Activated CD4-positive, alpha-beta T cell treated with anti-CD3 and anti-CD28 coated beads for 24 hours (primary cell): ENCODE measurements at places on chromosomes 1 and 21.

GRCh38 chr1:225422795-225423517 is 4.9 kb downstream of the LBR start:
- DNase-seq, result no peak

DNA sequence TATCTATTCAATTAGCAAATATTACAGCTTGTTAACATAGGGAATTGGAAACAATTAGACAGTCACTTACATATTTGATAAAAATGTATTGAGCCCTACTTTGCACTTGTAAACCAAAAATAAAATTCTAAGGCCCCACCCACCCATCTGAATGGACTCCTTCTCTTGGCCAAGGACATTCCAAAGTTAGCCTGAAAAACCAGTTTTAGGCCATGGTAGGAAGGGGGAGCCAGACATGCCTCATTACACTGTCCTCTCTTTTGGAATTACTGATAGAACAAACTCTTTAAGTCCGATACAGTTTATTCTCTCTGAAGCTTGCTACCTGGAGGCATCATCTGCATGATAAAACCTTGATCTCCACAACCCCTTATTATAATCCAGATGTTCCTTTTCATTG is 28.0 kb upstream of the TSPAN2 start:
- DNase-seq, result no peak

- DNase-seq, result no peak
Measured at GRCh38 chr1:23559985-23560741, 862 bp upstream of the ID3 start.

GRCh38 chr21:17784180-17784598 is 35.0 kb downstream of the C21orf91 start:
- no peak for DNase-seq

GRCh38 chr1:111217183-111217910 is 10.2 kb upstream of the CHI3L2 start:
- no peak for DNase-seq

DNA sequence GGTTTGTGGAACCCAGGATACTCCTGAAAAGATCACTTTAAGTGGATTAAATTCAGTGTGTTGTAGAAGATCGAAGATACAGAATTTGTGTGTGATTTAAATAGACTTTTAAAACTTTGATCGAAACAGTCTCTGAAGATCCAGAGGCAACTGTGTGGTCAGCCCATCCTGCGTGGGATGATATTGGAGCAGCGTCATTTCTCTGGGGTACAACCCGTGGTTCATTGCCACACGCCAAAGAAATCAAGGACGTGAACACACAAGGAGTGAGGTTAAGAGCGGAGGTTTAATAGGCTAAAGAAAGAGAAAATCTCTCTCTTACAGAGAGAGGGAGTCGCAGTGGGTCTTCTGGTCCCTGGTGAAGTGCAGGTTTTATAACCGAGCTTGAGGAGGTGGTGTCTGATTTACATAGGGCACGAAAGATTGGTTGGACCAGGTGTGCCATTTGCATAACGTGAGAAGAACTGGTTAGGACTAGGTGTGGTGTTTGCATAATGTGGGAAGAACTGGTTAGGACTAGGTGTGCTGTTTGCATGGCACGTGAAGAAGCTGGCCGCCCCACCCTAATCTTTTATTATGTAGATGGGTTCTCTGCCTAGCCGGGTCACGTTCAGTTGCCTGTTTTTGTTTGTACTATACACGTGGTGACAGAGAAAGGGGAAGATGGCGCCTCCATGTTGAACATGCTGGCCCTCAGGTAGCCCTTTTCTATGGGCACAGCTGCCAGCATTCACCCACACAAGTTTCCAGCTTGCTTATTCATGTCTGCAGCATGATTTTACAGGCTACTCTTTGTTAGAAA is 82.3 kb downstream of the ADSS2 start:
- DNase-seq, result no peak

DNA sequence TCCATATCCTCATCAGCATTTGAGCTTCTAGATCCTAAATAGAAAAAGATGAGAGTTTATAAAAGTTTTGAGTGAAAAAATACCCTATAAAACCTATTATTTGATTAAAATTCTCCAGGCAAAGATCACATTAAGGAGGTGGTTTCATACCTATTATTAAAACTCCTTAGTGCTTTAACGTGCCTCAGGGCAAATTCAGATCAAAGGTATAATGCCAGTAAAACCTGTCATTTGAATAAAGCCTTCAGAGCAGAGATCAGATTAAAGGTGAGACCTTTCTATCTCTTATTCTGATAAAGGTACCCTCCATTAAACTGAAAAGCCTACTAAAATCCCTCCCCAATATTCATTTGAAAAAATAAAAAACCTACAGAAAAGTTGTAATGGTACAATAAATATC is 34.3 kb upstream of the TRIM33 start:
- DNase-seq, result no peak

DNA sequence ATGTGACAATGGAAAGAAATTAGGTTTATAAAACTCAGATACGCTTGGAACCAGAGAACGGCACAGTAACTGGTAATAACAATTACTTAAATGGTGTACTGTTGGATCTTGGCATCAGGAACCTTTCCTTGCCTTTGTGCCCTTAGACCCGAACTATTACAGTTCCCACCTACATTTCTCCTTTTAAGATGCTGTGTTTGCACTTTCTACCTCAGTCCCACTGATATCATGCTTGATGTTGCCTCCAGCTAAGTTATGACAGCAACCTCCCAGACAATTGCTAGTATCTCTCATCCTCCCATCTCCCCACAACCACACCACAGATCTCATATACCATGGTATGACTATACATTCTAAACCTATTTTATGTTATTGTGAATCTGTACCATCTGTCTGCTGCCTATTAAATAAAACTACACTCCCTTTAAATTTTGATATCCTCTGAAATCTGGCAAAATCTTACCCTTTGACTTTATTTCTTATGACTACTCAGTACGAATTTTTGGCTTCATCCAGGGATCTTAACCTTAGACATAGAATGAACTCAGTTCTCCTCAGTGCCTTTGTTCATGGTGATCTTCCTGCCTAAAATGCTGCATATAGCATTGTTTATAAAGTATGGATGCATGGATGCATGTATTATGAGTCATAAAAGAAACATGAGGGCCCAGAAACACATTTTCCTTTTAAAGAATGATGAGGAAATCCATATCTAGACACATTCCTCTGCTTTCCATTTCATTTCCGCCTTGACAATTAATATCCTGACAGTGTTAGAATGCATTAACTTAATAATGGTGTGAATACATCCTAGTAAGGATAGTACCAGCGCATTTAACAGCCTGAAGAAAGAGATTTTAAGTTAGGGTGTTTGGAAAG is 64.1 kb downstream of the LRRC8D start:
- DNase-seq, result no peak

DNA sequence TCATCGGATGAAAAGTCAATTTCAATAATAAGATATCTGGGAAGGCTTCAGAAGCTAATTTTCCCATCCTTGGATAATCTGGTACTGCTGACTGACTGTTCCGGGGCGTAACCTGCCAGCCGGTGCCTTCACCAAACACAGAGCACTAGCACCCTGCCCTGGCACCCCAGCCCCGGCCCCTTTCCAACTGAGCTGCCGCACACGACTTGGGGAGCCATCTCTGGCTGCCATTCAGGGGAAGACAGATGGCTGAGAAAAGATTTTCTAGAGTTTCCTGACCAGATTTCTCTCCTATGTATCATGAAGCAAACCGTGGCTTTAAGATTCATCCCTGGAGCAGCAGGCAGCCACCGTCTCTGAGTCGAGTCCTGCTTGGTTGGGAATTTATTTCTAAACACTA is 96.0 kb upstream of the SYT6 start:
- no peak for DNase-seq

DNA sequence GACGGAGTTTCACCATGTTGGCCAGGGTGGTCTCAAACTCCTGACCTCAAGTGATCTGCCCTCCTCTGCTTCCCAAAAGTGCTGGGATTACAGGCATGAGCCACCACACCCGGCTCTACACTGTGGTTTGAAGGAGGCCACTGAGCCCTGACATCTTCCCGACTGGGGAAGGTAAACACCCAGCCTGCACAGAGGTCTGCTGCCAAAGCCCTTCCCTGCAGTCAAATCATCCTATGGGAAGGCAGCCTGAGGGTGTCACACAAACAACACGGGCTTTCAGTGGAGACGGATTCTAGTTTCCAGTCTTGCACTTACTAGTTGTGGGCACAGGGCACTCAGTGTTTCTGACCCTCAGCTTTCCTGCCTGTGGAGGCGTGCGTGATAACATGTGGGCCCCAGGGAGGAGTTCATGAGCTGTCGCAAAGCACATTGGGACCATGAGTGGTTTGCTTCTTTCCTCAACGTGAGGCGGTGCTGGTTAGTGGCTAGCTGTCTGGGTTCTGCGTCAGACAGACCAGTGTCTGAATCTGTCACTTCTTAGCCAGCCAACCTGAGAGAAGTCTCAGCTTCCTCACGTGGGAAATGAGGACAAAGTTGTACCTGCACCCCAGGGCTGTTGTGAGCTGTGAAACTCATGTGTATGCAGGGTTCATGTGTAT is 21.5 kb upstream of the OPRD1 start:
- no peak for DNase-seq

GRCh38 chr1:194830387-194830786 is 1644.0 kb upstream of the B3GALT2 start:
- DNase-seq, result no peak

DNA sequence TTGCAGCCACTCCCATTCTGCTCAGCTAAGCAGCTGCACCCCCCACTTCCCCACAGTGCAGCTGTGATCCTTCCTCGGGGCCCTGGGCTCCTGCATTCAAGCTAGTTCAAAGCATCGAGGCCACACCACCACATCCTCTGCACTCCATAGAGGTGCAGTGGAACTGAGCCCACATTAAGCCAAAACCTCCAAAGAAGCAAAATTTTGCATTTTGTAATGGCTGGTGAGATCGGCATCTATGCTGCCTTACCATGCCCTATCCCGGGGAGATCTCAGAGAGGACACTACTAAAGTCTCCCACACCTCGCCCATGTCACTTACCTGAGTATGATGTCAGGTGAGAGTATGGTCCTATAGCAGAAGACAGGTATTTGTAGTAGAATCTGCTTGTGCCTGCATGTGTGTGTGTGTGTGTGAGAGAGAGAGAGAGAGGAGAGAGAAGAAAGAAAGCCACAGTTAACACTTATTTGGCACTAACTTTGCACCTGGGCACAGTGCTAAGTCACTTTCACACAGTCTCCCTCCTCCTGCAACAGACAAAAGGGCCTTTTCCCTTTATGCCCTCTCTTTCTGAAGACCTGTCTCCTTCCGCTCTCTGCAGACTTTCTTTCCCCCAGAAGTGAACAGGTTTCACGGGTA is 89.8 kb downstream of the KIF14 start:
- DNase-seq, result no peak

DNA sequence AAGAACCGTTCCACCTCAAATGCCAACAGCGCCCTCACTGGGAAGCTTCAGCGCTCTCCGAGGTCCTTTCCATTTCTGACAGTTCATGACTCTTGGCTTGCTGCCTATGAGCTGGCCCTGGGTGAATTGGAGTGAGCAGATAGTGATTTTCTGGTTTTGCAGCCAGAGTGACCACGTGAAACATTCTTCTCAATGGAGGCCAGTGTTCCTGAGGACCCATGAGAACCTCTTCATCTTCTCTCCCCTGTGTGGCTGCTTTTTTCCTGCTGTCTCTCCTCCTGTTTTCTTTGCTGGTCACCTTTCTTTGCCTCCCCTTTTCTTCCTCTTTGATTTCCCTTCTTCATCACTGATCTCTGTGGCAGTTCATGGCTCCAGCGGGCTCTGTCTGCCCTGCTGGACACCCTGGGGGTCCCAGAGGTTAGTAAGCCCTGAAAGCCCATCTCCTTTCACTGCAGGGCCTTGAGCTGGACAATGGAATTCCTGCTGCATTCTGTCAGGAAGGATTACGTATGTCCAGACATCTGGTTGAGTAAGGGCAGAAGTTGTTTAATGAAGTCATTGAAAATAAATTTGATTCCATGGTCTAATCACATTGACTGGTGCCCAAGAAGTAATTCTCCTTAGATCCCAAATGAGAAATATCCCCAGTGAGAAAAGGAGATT is 29.9 kb downstream of the VASH2 start:
- DNase-seq, result no peak

DNA sequence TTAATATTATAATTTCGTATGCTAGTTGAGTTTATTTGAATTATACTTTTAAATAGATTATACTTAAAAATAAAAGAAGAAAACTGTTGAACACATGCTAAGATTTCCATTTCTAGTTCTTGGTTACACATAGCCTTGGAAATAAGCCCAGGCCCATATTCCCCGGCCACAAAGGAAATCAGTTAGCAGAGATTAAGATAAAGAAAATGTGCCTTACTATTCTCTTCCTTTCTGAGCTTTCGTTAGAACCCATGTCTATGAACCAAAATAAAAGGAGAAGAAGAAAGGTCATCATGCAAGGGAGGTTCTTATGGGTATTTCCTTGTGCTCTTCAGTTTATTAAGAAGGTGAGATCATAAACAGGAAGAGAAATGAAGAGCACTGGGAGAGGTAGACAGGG is 32.3 kb upstream of the CRP start:
- no peak for DNase-seq

DNA sequence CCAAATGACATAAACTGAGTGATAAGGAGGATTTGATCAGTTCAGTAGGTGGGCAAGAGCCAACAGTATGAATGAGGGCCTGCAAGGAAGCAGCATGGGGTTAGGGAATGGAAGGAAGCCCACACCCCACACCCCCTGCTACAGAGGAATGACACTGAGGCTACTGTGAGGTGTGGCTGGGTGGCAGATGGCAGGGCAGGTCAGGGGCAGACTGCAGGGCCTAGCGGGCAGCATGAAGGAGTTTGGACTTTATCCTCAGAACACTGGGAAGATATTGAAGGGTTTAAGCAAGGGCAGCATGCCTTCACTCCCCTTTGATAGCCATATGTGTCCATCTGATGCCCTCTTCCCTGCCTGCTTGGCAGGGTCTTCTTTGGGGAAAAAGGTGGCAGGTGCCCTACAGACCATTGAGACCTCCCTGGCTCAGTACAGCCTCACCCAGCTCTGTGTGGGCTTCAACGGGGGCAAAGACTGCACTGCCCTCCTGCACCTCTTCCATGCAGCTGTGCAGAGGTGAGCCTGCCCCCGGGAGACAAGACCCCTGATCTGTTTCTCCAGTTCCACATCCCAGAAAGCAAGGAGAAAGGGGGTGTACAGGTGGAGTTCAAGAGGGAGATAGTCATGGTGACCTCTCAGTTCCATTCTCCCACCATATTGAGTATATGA is 4.1 kb upstream of the LENEP start:
- DNase-seq, result no peak

DNA sequence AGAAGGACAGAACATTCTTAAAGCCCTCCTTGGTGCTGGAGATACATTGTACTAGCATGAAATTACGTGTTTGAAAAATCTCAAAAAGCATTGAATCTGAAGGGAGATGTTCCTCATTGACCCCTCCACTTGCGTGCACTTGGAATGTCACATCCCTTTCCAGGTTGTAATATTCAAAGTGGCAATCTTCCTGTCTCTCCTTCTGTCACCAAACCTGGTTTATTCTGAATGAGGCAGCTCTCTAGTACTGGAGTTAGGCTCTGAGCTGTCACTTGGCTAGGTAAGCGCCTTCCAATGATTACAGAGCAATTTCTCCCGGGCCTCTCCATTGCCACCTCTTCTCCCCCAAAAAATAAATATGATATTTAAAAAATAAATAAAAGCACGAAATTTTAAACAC is 855 bp downstream of the DSCAM start:
- no peak for DNase-seq
